Stimulated activated naive CD4-positive, alpha-beta T cell (primary cell): ENCODE measurements at places on chromosomes 13 and 19.

- DNase-seq: no peak
Measured at GRCh38 chr19:42325896-42326771, 699 bp downstream of the MEGF8 start.

DNA sequence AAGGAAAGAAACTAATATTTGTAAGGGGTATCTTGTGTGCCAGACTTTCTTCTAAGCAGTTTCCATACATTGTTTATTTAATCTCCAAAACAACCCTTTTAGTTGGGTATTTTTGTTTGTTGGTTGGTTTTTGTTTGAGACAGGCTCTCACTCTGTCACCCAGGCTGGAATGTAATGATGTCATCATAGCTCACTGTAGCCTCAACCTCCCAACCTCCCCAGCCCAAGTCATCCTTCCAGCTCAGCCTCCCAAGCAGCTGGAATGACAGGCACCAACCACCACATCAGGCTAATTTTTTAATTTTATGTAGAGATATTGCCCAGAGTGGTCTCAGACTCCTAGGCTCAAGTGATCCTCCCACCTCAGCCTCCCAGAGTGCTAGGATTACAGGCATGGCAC, 41.2 kb upstream of the LSM14A start:
- DNase-seq: no peak

DNA sequence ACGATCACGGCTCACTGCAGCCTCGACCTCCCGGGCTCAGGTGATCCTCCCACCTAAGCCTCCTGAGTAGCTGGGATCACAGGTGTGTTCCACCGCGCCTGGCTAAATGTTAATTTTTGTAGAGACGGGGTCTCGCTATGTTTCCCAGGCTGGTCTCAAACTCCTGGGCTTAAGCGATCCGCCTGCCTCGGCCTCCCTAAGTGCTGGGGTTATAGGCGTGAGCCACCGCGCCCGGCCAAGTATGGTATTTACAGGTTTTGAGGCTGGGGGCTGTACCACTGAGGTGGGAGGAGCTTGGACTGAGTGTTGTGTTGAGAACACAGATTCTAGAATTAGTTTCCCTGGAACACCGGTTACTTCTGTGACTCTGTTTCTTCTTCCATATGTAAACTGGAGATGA, 452 bp upstream of the PPM1N start:
- DNase-seq: no peak

GRCh38 chr13:96575423-96576320, 418.6 kb downstream of the OXGR1 start:
- no peak for DNase-seq

DNA sequence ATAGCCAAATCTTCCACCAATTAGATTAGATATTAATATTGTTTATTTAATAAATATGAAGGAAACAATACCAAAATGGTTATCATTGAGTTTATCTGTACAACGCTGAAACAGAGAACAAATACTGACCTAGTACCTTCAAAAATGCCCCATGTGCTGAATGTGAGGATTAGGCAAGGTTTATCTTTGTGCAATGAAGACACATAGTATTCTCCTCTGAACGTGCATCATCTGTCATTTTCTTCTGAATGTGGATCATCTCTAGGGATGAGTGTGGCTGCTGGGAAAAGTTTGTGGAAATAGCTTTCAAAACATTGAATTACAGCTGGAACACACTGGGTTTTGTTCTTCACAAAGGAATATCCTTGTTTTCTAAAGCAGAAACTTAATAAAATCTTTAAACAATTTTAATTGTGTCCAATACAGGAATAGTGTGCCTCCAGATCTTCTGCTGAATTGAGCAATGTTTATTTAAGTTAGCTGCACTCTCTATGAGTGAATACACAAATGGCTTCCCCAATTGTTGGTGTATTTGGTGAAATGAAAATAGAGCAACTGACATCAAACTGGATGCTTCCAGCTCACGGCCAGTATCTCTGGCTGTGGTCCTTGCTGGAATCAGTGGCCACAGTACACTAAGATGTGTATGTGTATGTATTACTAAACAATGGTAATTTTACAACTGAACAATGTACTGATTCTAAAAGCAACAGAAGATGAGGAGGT, 6.7 kb downstream of the COL4A1 start:
- DNase-seq: no peak

DNA sequence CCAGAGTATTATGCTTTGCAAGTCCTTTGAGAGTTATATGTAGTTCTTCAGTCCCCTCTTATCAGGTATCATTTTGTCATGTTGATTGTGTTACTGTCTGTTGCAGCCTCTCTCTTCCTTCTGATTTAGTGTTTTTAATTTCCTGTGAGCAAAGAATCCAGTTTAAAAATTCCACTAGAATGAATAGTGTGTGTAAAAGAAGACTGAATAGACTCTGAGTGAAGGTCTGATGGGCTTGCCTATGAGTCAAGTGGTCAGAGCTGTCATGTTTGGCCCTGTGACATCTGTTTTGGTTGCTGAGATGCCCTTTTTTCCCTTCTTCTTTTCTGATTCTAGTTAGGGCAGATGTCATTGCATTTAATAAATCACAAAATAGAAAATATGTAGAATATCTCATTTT, 23.3 kb upstream of the KCTD4 start:
- DNase-seq: no peak

GRCh38 chr19:10269333-10270179, 1.4 kb upstream of the ICAM1 start:
- DNase-seq: peak; percentile 68

DNA sequence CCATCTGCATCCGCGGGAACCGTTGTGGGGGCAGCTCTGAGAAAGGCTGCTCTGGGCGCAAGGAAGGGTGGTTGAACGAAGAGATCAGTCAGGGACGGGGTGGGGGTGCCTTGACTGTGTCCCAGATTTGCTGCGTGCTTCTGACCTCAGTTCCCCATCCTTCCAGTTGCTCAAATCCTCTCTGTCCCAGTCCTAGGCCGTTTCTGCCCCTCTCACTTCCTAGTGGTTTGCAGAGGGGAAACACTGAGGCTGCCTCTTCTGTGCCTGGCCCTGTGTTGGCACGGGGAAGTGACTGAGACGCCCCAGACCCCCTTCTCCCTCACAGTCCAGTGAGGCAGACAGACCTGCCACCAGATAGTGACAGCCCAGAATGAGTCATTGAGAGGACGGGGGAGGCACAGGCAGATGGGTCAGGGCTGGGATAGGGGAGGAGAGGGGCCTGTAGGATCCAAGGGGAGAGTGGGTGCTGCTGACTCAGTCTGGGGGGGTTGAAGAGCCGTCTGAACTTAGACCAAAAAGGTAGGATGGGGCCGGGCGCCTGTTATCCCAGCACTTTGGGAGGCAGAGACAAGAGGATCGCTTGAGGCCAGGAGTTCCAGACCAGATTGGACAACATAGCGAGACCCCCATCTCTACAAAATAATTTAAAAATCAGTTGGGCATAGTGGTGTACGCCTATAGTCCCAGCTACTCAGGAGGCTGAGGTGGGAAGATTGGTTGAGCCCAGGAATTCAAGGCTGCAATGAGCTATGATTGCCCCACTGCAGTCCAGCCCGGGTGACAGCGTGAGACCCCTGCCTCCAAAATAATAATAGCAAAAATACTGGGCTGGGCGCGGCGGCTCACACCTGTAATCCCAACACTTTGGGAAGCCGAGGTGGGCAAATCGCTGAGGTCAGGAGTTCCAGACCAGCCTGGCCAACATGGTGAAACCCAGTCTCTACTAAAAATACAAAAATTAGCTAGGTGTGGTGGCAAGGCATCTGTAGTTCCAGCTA, 26.5 kb downstream of the NUMBL start:
- DNase-seq: no peak

DNA sequence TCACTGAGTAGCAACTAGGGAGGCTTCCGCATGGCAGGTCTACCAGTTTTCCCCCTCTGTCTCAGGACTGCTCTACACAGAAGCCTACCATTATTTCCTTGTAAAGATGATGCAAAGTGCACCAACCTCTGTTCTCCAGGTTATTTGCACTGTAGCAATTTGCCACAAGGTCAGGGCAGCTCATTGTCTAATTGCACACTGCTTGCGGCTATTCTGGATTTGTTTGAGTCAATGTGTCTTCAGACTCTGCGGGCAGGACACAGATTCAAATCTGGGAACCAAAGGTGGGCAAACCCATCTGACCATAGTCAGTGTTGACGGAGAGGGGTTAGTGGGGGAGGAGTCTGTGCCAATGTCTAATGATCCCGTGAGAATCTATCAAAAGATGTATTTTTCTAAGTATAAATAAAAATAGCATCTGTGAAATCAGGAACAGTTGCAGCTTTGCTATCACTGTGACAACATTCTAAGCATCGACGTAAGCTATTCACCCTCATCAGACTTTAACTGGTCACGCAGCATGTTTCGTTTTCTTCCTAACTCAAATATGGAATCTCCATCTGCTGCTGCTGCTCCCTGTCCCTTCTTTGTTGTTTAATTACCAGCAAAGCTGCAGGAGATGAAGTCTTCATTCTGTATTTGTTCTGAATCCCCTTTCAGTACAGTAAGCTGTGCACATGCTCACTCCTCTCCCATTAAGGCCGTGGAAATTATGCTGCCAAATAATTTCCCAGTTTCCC, 26.4 kb downstream of the CYSLTR2 start:
- no peak for DNase-seq

GRCh38 chr19:37007587-37008220, 70.5 kb upstream of the ZNF420 start:
- DNase-seq: peak; percentile 35

DNA sequence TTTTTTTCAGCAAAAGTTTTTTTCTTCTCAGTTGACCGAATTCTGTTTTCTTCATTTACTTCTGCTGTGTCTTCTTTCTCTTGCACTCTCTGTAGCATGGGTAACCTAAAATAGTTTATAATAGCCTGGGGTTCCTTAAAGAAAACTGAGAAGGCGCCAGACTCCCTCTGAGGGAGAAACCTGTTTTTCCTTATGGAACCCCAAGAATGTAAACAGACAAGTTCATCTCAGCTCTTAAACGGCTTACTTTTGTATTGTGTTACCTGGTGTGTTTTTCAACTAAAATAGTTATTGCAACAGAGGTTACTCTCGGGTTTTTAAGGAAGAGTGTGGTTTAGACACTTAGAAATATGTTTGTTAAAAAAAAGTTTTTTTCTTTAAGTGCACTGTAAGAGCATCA, 23.8 kb upstream of the TM9SF2 start:
- DNase-seq: no peak

- peak; percentile 15 for DNase-seq
Measured at GRCh38 chr19:16319481-16319880, 5.1 kb upstream of the KLF2 start.

DNA sequence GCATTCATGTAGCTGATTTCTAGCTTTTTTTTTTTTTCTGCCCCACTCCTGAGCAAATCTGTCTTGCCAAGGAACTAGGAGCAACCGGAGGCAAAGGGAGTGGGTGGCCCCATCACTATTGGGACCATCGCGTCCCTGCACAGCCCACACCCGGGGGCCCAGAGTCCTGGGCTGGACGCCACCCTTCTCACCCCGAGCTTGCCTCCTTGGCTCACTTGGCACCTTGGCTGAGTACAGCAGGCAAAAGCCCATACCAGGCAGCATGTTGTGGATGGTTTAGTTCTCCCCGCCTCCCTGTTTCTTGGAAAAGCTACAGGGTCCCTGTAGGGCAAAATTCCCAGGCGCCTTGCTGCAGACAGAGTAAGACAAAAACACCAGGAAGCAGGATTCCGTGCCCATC, 13.7 kb downstream of the SMIM24 start:
- no peak for DNase-seq

DNA sequence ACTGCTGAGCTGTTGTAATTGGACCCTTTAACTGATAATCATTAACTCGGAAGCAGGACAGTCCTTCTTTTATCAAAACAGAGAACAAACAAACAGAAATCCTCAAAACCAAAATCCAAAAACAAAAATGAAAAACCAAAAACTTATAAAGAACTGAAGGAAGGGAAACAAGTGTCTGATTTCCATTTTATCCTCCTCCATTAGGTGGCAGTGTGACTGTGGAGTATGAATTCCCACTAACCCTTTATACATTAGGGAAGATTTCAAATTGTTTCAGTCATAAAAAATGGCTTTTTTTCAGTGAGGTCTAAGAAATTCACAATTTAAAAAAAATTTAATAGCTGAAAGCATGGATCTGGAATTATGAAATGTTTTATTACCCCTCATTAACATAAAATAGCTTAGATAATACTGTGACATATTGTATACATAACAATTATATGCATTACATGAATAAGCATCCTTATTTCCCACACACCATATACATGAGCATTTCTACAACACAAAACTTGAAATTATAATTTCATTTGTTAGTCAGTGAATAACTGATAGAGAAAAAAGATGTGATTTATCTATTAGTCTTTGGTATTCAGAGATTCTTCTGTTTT, 1074.3 kb upstream of the PCDH9 start:
- no peak for DNase-seq

- no peak for DNase-seq
Measured at GRCh38 chr13:52371736-52372247, 34.2 kb downstream of the THSD1 start.
